ENCODE measurements at places on chromosomes 4 and X. TPM values are rescaled to one million over a fixed set of nuclear protein-coding genes. Genes with fewer than 3 reads are reported as not detected.

GRCh38 chr4:76492055-76492454, 57.0 kb downstream of the SHROOM3 start:
- H3K4me3 ChIP-seq = no peak overlapping the region
- H3K4me1 ChIP-seq = no peaks in the 10 kb centered on the region
- H3K27me3 ChIP-seq = peaks cover 6% of the 10 kb centered on the region

The TSPAN6 gene
- not detected for total RNA-seq

DNA sequence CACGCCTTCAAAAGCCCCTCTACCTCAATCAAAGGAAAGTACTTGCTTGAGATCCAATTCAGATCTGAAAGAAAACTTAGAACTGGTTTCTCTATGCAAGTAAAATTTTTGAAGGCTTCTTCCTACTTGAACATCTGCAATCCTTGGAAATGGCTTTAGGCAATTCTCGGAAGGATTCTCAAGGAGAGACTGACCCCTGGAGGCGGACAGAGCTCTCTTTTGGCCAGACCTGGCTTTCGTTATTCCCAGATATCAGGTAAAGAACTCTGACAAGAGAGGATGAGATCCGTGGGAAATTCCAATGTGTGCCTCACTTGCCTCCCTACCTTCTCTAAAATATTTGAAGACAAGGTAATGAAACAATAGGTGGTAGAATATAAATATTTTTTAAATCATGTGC, 670.3 kb upstream of the FAM241A start:
- H3K27me3 ChIP-seq = no peaks in the 10 kb centered on the region
- no peaks in the 10 kb centered on the region for H3K36me3 ChIP-seq
- no peak overlapping the region for H3K4me3 ChIP-seq
- H3K4me1 ChIP-seq = no peaks in the 10 kb centered on the region

DNA sequence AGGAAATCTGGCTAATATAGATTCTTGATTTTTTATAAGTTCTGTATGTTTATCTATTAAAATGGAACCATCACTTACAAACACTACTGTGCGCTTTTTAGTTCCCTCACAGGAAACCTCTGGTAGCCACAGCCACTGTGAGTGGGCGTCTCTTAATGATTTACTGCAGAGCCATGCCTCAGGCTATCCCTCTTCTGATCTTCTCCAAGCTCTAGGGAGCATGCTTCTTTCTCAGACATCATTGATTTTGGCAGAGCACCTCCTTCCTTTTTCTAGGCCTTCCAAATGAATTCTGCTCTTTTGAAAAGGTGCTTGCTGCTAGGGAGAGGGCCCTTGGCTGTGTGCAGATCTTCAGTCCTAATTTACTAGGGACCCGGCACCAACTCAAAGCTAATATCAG, 61.1 kb upstream of the STS start:
- no peak for DNase-seq
- no peak overlapping the region for H3K4me3 ChIP-seq
- peaks cover 59% of the 10 kb centered on the region for H3K4me1 ChIP-seq
- H3K36me3 ChIP-seq = peaks cover 11% of the 10 kb centered on the region

GRCh38 chrX:75596178-75596577, 73.3 kb upstream of the ZDHHC15 start:
- H3K27me3 ChIP-seq = no peaks in the 10 kb centered on the region
- DNase-seq = no peak
- H3K27ac ChIP-seq = no peak overlapping the region
- H3K4me3 ChIP-seq = no peak overlapping the region
- no peaks in the 10 kb centered on the region for H3K4me1 ChIP-seq

The NUDT10 gene
- total RNA-seq = 0.15 TPM

DNA sequence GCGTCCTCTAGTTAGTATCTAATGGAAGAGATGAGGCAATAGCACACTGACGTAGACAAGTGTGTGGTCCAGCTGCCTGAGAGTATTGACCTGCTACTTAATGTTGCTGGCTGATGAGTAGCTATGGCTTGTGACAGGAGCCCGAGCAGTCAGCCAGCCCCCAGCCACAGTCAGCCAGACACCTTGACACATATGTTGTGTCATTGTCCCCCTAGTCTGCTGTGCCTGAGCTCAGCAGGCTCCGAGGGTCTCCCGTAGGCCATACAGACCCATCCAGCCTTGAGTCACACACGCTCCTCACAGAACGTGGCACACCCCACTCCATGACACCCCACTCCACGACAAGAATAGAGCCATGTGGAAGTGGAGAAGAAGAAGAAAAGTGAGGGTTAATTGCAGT, 362.1 kb downstream of the UNC5C start:
- no peak for DNase-seq
- H3K4me3 ChIP-seq = no peak overlapping the region
- H3K27ac ChIP-seq = no peak overlapping the region
- no peaks in the 10 kb centered on the region for H3K36me3 ChIP-seq

DNA sequence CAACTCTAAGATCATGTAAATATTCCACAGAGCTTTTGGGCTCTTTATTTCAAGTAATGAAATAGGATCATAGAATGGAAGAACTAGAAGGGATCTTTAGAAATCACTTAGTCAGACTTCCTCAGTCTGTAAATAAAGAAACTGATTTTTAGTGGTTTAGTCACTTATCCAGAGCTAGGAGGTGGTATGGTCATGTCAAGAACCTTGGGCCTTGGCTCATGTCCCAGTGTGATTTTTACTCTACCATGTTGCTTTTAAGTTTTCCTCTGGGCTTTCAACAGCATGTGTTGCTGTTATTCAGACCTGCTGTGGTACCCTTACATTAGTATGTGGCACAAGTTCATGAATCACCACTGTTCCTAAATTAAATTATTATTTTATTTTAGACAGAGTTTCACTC, 184.9 kb downstream of the FRAS1 start:
- H3K27ac ChIP-seq = no peak overlapping the region

DNA sequence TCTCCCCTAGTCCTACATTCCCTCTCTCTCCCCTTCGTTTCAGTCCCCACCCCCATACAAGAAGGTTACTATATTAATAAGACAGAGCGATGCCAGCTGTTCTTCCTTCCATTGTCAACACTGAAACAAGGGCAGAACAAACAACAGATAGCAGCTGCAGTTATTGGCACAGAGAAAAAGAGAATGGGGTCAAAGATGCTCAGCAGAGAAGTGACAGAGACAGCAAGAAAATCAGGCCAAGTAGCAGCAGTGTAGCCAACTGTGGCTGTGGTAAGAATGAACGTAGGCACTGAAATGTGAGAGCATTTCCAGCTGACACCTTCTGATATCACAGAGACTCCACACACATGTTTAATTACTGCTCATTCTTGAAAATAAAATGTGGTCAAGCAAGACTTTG, 641.8 kb downstream of the FSTL5 start:
- no peaks in the 10 kb centered on the region for H3K27me3 ChIP-seq
- H3K4me1 ChIP-seq = no peaks in the 10 kb centered on the region
- DNase-seq = no peak
- H3K36me3 ChIP-seq = no peaks in the 10 kb centered on the region

DNA sequence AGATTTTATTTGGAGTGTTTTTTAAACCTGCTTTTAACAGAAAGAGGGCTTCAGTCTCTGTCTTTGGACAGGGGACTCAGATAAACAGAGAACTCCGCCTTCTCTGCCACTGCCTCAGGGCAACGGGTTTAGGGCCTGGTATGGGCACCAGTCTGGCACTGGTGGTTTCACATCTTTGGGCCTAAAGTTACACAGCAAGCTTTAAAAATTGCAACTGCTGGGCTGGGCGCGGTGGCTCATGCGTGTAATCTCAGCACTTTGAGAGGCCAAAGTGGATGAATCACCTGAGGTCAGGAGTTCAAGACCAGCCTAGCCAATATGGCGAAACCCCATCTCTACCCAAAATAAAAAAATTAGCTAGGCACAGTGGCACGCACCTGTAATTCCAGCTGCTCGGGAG, 10.3 kb upstream of the NAT8L start:
- H3K36me3 ChIP-seq = no peaks in the 10 kb centered on the region
- peaks cover 17% of the 10 kb centered on the region for H3K27me3 ChIP-seq
- no peak overlapping the region for H3K4me3 ChIP-seq
- H3K27ac ChIP-seq = no peak overlapping the region

The ASMT gene
- total RNA-seq = not detected

The OPRPN gene
- total RNA-seq = not detected

- H3K27me3 ChIP-seq = peaks cover 11% of the 10 kb centered on the region
- no peaks in the 10 kb centered on the region for H3K4me1 ChIP-seq
- DNase-seq = no peak
- no peak overlapping the region for H3K4me3 ChIP-seq
- no peaks in the 10 kb centered on the region for H3K36me3 ChIP-seq
- no peak overlapping the region for H3K27ac ChIP-seq
Observed at GRCh38 chr4:78560296-78560963, 8.9 kb downstream of the ANXA3 start.

DNA sequence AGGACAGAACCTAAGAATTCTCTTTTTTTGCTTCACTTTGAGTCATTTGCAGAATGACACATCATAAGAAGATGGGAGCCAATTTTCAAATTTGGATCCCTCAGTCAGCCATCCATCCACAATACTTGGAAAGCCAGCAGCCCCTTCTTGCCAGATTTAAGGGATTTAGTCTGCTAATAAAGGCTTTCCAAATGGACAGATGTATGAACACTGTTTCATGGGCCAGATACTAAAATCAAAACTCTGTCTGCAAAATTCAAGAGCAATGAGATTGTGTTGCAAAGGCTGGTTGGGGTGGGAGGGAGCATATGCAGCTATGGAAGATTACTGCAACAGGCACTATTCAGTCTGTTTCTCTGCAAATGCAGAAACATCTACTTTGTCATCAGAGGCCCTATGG, 37.7 kb upstream of the KCNIP4 start:
- no peaks in the 10 kb centered on the region for H3K36me3 ChIP-seq
- H3K27ac ChIP-seq = no peak overlapping the region
- no peak overlapping the region for H3K4me3 ChIP-seq

The LRP2BP gene
- total RNA-seq = 0.73 TPM

- no peak overlapping the region for H3K4me3 ChIP-seq
- H3K27me3 ChIP-seq = no peaks in the 10 kb centered on the region
- H3K27ac ChIP-seq = no peak overlapping the region
Observed at GRCh38 chr4:21742326-21742725, 206.2 kb downstream of the KCNIP4 start.

DNA sequence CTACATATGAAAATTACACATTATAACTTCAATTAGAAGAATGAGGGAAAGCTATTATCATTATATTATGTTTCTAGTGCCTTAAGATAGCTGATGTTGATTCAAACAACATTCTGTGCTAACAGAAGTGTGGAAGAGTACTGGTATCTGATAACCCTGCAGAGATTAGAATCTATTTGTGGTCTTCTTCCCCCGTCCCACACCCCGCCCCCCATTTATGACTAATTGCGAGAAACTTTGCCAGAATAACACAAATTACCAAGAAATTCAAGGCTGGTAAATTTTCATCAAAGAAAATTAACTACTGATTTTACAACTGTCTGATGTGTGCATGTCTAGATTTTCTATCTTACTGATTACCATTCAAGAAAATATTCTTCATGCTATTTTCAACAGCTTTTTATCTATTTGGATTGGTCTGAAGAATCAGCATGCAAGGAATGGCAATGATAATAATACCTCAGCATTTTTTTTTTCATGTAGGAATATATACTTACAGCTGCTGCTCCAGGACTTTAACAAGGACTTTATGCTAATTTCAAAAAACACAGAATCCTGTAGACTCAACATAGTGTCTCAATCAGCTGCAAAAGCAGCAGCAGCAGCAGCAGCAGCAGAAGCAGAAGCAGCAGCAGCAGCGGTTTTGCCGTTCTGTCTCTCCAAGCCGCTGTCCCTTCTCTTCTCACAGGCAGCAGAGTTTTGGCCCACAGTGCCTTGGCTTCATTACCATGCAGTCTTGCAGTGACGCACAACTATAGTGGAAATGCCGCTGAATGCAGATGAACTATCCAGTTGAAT, 126.7 kb downstream of the FRYL start:
- DNase-seq = no peak
- peaks cover 4% of the 10 kb centered on the region for H3K36me3 ChIP-seq
- H3K27me3 ChIP-seq = no peaks in the 10 kb centered on the region
- H3K4me1 ChIP-seq = peaks cover 32% of the 10 kb centered on the region

The VSIG1 gene
- 9.9 TPM for total RNA-seq

The CTAG1A gene
- total RNA-seq = not detected

The RAI2 gene
- total RNA-seq = 0.07 TPM

Data from activated CD4-positive, alpha-beta T cell treated with anti-CD3 and anti-CD28 coated beads, Interleukin-2, amount 10 ng/mL, durations not matched to agents 7 days and 5 days (primary cell).